ENCODE measurements at places on chromosomes 7 and 10.

GRCh38 chr7:88169717-88170320 lies 50.0 kb downstream of the SRI start:
- DNase-seq: no peak

- DNase-seq: no peak
These were observed 20.4 kb downstream of the SSMEM1 start for GRCh38 chr7:130227883-130228575.

- DNase-seq: no peak
These were observed 410.7 kb downstream of the ACTR3B start for GRCh38 chr7:153170287-153170686.

DNA sequence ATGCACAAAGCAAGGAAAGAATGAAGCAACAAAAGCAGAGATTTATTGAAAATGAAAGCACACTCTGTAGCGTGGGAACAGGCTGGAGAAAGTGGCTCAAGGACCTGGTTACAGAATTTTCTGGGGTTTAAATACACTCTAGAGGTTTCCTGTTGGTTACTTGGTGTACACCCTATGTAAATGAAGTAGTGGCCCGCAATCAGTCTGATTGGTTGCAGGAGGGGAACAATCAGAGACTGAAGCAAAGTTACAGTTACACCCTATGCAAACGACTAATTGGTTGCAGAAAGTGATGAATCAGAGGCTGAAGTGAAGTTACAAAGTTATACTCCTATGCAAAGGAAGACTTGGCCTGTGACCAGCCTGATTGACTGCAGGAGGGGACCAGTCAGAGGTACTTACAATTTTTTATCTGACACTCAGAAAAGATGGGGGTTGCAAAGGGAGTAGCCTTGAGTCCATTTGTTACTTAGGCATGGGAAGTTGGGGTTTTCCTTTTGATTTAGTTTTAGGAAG lies 3.6 kb upstream of the MTPN start:
- DNase-seq: no peak

- no peak for DNase-seq
These were observed 42.4 kb upstream of the NCAPG2 start for GRCh38 chr7:158746957-158747356.

DNA sequence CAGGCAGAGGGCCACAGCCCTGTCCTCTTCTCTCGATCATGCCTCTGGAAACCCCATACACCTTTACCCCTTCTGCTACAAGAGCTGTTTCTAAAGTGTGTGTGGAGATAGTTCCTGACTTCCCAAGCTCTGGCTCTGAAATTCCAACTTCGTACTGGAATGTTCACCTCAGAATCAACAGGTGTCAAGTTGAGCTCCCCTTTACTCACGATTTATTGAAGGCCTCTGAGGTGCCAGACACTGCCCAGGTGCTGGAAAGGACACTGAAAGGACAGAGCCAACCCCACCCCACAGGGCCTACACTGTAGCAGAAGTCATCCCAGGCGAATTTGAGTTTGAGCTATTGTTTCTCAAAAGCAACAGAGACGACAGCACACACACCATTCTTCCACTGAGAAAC lies 209.9 kb upstream of the FRMD4A start:
- no peak for DNase-seq

- no peak for DNase-seq
These were observed 692.5 kb downstream of the INHBA start for GRCh38 chr7:41010418-41010817.

DNA sequence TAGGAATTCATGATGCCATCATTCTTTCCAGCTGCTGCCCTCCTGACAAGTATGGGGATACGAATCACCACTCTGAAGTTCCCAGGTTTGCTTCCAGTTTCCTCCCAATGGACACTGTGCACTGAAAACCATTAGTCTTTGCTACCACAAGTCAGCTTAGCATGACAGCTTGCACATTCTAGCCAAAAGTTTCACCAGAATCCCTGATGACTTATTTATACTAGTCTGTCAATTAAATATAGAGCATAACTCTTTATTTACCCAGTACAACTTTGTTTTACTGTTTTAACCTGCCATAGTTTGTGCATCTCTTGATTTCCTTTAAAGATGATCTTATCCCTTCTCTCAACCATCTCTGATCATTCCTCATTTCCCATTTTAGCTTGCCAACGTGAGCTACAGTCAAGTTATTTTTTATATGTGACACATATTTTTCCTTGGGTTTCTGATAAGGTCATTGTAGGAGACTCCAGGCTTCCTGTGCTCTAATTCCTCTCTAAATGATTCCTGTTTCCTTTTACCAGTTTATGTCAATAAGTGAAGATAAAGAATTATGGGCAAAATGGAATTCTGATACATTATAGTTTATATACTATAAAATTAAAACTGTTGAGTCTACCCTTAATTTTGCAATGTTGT lies 167.5 kb upstream of the MEOX2 start:
- no peak for DNase-seq

- DNase-seq: no peak
These were observed 34.4 kb upstream of the ARMS2 start for GRCh38 chr10:122419876-122420623.

- DNase-seq: no peak
These were observed 782.3 kb upstream of the GHITM start for GRCh38 chr10:83357004-83357403.

DNA sequence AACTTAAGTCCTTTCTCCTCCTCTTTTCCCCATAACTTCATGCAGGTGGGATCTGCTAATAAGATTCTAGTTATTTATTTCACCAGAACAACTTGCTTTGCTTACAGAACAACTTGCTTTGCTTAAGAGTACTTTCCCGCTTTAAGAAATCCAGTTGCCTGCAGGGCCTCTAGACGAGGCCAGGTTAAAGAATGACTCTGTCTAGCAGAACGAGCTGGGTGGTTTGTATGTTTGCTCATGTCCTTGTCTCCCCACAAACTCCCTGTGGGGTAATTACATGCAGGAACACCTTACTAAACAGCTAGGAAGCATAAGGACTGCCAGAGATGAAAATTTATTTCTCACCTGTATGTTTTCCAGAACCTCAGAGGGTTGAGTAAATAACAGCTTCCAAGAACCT lies 8.8 kb upstream of the FZD8 start:
- no peak for DNase-seq

DNA sequence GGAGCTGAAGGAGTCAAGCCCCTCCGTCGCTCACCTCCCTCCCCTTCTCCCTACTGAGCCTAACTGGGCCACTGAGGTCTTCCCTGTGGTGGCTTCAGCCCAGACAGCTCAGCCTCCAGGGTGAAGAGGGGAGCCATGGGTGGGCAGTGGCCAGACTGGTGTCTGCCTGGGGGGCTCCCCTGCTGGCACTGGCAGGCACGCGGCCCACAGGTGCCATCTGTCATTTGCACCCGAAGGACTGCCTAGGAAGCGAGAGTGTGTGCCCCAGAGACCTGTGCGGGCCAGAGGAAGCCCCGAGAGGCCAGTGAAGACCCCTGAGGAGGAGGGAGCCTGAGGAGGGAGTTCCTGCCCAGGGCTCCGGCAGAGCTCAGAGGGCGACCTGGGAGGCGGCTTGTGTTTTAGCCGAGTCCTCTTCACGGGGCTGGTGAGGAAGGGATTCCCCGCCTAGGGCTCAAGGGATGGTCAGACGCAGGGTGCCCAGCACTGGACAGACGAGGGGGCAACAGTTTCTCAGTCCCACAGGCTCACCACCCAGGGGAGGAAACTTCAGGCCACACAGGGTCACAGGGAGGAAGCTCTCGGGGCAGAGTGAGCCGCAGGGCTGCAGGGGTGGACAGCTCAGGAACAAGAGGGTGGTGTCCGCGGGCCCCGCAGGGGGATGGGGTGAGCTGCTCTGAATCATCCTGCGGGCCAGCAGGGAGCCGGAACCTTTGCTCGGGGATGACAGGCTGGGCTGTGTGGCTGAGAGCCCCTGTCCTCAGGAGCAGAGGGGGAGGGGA lies 76.2 kb upstream of the PPP2R2D start:
- no peak for DNase-seq

DNA sequence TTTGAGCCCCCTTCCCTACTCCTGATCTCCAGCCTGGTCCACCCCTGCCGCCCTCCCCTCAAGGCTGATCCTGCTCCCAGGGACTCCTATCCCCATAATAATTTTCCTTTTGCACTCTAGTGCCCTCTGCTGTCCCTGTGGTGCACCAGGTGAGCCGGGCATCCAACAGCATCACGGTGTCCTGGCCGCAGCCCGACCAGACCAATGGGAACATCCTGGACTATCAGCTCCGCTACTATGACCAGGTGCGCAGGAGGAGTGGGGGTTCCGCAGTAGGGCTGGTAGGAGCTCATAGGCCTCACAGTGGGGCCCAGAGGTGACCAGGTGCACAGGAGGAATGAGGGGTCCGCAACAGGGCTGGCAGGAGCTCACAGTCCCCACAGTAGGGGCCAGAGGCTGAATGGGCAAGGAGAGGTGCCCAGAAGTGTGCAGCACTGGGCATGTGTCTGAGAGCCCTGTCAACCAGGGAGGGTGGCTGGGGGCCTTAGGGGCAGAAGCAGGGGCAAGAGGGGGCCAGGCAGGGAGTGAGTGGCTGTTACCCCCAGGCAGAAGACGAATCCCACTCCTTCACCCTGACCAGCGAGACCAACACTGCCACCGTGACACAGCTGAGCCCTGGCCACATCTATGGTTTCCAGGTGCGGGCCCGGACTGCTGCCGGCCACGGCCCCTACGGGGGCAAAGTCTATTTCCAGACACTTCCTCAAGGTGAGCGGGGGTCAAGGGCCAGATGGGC lies 11.7 kb downstream of the EPHB6 start:
- DNase-seq: peak; percentile 65

- peak; percentile 76 for DNase-seq
These were observed 83.3 kb downstream of the PAX2 start for GRCh38 chr10:100828738-100829096.

DNA sequence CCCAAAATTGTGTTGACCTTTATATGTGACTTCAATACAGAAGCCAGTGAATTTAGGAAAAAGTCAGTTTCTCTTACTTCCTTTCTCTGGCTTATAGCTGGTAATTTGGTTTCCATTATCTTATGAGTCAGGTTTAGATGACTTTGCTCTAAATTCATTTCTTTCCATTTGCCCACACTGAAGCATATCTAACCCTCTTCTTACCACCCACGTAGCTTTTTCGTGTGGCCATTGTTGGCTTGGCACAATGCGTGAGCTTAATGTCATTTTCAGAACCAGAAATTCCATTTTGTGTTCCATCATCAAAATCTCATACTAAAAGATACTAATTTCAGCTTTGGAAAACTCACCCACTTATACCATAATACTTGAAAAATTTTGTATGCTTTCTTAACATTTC lies 271.2 kb downstream of the INHBA start:
- no peak for DNase-seq

DNA sequence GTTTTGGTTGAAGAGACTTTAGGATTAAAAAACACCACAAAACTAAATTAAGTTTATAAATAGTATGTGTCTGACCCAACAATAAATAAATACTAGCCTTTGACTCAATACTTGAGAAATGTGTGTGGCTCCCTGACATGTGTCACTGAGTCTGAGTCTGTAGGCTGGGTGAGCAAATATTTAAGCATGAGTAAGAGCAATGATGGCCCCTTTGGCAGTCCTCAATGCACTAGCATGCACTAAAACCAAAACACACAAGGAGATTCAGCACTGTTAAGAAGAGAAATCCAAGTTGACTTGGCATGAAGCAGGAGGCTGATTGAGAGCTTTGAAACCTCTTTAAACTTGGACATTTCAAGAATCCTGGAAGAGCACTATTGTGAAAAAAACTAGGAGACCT lies 37.1 kb downstream of the CCDC71L start:
- DNase-seq: no peak

- DNase-seq: no peak
These were observed 13.2 kb upstream of the PRKCQ start for GRCh38 chr10:6593241-6593671.

DNA sequence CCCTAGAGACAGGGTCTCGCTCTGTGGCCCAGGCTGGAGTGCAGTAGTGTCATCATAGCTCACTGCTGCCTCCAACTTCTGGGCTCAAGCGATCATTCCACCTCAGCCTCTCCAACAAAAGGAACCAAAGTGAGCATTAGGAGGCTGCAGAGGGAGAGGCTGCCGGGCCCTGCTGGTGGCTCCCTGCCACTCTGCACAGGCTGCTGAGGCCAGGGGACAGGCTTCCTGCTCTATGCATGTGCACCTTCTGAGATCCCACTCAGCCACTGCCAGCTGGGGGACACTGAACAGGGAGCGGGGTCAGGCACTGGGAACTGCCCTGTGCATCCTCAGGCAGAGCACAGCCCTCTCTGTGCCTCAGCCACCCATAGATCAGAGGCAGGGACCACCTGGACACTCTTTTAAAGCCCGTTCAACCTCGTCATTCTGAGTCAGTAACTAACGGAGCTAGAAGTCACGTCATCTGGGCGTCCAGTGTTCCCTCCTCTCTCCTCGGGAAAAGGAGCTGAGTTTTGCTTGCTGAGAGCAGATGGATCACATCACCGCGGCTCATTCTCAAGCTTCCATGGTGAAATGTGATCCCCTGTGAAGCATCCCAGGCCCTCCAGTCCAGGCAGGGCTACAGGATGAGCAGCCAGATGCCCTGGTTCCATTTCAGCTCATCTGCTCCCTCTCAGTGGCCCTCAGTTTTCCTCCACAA lies 109.6 kb downstream of the MYL10 start:
- no peak for DNase-seq

DNA sequence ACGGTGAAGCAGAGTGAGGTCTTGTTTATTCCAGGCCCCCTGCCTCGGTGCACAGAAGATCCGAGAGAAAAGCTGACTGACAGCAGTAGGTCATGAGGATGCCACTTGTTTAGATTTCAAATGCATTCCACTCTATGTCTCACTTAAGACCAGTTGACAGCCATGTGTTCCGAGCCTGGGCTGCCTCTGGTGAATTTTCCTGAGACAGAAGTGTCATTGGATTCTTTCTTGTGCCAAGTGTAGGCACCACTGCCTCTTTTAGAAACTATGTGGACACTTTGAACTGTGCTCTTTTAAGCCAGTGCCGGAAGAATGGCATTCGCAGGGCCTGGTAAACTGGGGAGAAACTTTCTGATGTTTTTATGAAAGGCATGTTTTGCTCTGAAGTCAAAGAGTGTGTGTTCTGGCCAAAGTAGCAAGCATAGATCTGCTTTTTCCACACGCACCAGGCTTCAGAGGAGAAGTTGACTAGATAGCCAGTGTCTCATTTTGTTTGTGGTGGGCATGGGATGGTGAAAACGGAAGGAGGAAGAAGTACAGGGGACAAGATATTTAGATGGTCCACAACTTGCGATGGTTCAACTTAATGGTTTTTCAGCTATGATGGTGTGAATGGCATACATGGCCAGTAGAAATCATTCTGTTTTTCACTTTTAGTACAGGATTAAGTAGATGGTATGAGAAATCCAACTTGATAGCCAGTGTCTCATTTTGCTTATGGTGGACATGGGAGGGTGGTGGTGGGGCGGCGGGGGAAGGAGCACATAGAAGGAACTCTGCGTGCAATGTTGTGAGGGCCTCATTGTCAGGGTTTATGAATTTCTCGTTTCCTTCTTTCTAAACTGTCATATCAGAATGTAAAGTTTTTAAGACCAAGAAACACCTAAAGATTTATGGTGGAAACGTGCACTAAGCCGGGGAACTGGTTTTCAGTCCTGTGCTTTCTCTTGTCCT lies 41.5 kb downstream of the CYP17A1 start:
- no peak for DNase-seq

- no peak for DNase-seq
These were observed 10.8 kb downstream of the EN2 start for GRCh38 chr7:155468785-155469148.

Measured in HuH-7.5 (cell line).